ENCODE measurements at places on chromosomes 1 and 21.

- DNase-seq: no peak
These were observed 5.1 kb upstream of the LHX9 start for GRCh38 chr1:197911857-197912696.

DNA sequence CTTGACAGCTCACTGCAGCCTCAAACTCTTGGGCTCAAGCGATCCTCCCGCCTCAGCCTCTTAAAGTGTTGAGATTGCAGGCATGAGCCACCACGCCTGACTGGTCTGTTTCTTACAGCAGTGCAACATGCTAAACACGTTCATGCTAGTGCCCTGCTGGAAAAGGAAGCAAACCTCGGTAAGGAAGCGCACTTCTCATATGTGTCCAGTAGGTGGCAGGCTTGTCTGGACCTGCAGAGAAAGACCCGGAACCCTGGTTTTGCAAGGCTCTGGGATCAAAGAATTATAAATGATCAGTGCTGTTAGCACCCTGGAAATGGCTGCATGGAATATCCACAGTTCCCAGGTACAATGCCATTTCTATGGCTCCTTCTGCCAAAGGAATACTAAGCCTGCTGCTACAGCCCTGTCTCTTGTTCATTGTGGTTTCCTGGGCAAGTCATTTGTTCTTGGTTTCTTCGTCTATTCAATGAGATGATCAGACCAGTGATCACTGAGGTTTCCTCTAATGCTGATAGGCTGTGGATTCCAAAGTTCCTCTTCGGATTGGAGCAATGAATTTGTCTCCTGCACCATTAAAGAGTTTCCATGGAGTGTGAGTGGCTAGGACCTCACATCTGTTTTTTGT lies 15.9 kb downstream of the RNU5D-1 start:
- DNase-seq: peak; percentile 60

GRCh38 chr1:59978511-59978910 lies 51.9 kb upstream of the CYP2J2 start:
- no peak for DNase-seq

DNA sequence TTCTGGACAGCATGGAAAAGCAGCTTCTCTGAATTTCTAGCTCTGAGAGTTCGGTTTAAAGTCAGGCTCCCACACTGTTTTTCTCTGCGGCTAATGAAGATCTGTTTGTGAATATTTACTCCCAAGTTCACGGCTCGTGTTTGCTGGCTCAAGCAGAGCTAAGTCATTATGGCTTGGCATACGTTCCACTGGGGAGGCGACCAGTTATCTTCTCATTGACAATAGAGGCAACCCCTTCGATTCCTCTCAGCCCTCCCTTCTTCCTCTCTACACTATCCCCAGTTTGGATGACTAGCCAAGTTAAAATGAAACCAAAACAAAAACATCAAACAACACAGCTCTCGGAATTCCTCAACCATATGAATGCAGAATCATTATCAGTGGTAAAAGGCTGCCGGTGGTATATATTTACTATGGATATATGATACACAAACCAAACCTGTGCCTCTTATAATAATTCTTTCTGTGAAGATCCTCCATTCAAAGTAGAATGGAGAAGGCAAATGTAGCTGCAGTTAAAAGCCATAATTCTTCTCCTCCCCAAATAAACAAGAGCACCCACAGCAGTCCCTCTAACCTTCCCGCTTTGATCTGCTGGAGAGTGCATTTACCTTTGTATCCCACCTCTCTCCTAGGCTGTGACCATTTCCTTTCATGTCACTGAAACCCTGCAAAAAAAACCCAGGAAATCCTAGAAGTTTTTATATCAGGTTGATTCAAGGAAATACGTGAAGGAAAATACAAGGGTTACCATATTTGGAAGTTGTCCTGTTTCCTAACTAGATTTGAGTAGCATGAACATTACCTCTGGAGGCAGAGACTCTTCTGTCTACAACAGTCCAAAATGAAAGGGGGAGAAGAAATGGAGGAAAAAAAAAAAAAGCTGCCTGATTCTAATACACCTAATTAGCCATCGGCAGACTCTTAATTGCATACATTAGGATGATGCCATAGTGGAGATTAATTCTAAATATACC lies 108.3 kb upstream of the USH2A start:
- no peak for DNase-seq

GRCh38 chr21:42379426-42380215 lies 13.3 kb upstream of the TFF1 start:
- no peak for DNase-seq

DNA sequence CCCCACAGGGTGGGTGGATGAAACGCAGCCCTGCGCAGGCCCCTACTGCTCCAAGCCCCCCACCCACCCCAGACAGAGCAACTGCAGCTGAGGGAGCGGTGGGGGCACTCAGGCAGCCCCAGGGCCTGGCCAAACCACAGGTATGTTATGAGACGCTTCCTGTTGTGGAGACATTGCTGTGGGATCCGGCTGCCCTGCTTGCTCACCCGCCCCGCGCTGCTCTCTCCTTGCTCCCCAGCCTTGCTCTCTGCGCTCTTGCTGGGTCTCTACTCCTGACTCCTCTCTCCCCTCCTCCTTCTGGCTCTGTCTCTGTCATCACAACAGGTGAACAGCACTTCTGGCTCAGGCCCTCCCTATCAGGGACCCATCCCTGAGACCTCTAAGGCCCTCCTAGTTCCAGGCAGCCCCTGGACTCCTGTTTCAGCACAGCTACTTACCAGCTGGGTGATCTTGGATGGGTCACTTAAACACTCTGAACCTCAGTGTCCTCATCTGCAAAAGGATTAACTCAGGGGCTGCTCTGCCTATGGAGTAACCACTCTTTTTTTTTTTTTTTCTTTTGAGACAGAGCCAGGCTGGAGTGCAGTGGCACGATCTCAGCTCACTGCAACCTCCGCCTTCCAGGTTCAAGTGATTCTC lies 15.9 kb downstream of the COL8A2 start:
- DNase-seq: peak; percentile 53

DNA sequence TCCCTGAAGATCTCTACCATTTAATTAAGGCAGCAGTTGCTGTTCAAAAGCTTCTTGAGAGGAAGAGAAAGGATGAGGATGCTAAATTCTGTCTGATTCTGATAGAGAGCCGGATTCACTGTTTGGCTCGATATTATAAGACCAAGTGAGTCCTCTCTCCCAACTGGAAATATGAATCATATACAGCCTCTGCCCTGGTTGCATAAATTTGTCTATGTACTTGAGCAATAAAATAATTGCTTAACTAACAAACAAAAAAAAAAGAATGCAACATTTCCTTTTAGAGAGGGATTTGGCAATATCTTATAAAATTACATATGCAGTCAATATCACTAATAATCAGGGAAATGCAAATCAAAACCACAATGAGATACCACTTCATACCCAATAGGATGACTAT lies 26.8 kb downstream of the ALDH9A1 start:
- no peak for DNase-seq

DNA sequence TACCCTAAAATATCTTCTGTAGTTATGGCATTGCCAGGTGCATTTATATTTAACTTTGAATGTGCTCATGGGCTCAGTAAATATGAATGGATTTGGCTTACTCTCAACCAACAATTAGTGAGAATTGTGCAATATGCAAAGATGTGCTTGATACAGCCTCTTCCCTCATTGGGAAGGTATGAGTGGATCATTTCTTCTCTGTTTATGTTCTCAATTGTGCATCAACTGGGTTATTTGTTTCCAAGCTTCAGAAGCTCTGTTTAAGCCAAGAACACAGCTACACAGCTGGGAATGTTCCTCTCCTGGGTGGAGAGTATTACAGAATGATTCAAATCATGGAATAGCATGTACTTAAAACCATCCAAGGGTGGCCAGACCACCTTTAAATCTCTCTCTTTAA lies 17.6 kb upstream of the MAP1LC3C start:
- no peak for DNase-seq

GRCh38 chr1:236868625-236869467 lies 73.8 kb downstream of the MTR start:
- peak; percentile 32 for DNase-seq

GRCh38 chr1:182198006-182198605 lies 136.6 kb upstream of the ZNF648 start:
- DNase-seq: no peak

GRCh38 chr1:160207118-160207650 lies 2.0 kb downstream of the PEA15 start:
- DNase-seq: no peak

GRCh38 chr1:46413596-46413985 lies 19.5 kb downstream of the FAAH start:
- peak; percentile 28 for DNase-seq

DNA sequence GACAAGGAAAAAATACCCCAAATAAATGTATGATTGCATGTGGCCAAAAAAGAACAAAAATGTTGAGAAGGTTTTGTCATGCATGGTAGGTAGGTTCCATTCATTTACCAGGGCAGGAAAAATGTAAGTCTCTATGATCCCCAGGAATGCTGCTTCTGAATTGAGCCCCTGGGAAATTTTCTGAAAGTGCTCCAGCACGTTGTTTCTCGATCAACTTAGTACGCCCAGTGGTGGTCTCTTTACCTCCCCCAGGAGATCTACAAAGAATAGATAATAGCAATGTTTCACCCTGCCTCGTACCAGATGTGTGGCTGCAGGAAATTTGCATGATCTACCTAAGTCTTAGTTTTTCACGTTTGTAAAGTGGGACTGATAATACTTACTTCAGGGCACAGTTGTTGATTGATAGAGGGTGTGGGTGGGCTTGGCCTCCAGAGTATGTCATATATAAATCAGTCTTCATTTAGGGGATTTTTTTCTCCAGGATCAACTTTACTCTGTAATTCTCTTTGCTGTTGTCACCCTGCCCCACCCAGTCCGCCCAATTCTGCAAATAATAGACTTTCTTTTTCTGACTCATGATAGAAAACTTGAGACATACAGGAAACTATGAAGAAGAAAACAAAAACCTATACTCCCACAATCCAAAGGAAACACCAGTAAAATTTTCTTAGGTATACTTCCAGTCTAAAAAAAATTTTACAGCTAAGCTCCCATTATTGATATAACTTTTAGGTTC lies 462.0 kb upstream of the RUNX1 start:
- no peak for DNase-seq

DNA sequence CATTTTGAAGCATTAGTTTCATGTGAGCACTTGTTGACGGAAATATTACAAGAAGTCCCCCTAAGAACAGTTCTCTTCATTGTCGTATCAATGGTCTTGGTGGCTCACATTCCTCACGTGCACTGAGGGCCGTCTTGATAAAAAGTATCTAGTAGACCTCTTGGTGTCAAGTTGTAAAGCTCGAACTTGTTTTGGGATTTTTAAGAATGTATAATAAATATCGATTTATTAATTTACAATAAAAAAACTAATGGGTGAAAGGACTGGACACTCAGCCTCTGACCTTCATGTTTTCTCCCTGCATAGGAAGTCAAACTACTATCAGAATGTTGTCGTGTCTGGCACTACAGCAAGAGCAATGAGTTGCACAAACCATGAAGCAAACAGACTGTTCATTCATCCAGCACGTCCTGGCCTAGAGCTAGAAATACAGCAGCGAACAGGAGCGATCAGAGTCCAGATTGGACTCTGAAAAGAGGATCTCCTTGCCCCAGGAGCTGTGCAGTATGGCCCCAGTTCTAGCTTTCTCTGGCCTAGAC lies 319.2 kb downstream of the SMYD3 start:
- no peak for DNase-seq

DNA sequence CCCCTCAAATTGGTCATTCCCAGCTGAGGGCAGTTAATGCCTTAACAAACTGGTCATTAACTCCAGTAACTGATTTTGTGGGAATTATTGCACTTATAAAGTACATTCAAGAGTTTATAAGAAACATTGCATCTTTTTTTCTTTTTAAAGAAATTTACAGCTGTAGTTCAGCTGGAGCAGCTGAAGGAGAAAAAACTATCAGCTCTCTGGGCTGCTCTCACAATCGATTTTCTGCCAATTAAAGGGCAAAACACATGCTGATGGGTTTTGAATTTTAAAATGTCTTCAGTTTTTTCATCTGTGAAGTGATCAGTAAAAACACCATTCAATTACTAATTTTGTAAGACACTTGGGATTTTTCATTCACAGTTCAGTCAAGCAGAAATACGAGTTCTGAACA lies 74.7 kb downstream of the KIFAP3 start:
- no peak for DNase-seq

DNA sequence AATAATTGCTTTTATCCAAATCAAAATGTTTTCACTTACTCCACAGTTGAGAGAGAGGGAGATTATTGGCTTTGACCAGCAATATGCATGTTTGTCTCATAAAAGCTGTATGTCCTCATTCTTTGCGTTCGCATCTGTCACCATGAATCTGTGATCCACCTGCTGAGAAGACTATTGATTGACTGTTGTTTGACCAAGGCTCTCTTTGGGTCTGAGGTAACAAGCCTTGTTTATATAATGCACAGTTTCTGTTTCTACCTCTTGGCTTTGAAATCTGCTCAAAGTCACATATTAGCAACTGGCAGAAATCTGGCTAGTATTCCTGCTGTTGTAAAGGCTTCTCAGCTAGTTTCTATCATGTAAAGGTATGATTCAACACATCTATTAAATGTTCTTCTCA lies 157.0 kb downstream of the LYPLAL1 start:
- no peak for DNase-seq

- DNase-seq: no peak
These were observed 4.3 kb upstream of the MFAP2 start for GRCh38 chr1:16984717-16985116.

DNA sequence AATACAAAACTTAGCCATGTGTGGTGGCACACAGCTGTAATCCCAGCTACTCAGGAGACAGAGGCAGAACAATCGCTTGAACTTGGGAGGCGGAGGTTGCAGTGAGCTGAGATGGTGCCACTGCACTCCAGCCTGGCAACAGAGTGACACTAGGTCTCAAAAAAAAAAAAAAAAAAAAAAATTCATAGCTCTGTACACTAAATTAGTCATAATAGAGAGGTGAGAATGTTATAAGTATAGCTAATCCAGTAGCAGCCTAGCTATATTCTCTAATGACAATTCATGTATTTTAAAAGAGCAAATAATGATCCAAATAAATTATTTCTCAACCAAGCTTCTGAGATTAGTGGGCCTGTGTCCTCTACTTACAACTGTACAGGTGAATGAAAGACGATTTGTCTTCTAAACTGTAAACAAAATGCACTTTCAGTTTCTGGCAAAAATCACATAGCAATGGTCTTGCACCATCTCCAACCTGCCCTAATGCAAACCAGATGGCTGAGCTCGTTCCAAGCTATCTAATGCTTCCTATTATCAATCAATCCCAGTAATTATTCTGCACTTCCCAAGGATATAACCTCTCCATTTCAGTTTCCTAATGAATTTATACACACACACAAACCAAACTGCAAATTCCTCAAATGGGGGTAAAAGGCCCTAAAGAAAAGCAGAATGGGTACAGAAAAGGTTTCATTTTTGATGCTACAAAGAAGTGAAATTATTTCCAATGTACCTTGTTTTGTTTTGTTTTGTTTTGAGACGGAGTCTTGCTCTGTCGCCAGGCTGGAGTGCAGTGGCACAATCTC lies 56.5 kb downstream of the GATAD2B start:
- DNase-seq: no peak

DNA sequence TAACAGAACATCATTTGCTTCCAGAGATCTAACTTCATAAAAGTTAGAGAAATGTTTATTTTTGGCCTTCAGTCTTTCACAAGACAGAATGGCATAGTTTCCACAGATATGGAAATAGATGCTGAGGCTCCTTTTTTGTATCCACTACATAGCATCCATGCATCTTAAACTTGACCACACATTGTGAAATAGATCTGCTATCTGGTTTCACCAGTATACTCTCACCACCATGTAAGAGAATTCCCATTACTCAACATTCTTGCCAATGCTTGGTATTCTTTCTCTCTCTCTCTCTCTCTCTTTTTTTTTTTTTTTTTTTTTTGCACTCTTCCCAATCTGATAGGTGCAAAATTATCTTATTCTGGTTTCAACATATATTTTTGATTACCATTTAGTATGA lies 52.1 kb upstream of the PRMT6 start:
- DNase-seq: no peak

- no peak for DNase-seq
These were observed 52.1 kb downstream of the SLC35D1 start for GRCh38 chr1:67001682-67002425.

All from activated CD4-positive, alpha-beta T cell treated with anti-CD3 and anti-CD28 coated beads, Interleukin-2, amount 50 U/mL, for 1 hour (primary cell).